ENCODE measurements at places on chromosomes 1 and 21. TPM values are rescaled to one million over a fixed set of nuclear protein-coding genes. Genes with fewer than 3 reads are reported as not detected.

RNF223 gene
- not detected for total RNA-seq

- H3K36me3 ChIP-seq: peaks cover 10% of the 10 kb centered on the region
- DNase-seq: peak; percentile 25
- H3K27me3 ChIP-seq: no peaks in the 10 kb centered on the region
- H3K4me3 ChIP-seq: no peak overlapping the region
- H3K4me1 ChIP-seq: peaks cover 24% of the 10 kb centered on the region
- H3K27ac ChIP-seq: no peak overlapping the region
Measured at GRCh38 chr1:161915051-161915503, 108.6 kb downstream of the OLFML2B start.

- no peak overlapping the region for H3K4me3 ChIP-seq
- H3K36me3 ChIP-seq: no peaks in the 10 kb centered on the region
- no peak for DNase-seq
- no peaks in the 10 kb centered on the region for H3K4me1 ChIP-seq
- no peak overlapping the region for H3K27ac ChIP-seq
Measured at GRCh38 chr1:178599087-178599486, 86.2 kb downstream of the TEX35 start.

DNA sequence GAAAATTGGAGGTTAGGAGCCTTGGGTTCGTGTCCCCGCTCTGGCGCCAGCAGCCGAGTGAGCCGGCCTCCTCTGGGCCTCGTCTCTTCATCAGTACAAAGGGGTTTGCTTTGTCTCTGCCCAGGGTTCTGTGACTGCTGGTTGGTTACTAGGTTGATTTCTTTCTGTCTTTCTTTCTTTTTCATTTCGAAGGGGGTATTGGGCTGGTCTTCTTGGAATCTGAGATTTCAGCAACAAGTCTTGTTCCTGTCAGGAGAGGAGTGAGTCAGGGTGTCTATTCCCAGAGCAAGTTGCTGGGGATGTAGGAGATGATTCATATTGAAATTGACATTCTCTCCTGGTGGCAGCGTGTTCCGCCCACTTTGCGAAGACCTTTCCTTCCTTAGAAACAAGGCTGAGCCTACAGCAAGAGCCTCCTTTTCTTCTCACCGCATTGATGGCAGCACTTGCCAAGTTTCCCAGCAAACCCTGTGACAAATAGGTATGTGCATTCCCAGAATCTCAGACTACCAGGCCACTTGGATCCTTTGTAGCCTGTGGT, 79.2 kb downstream of the MAN1C1 start:
- no peaks in the 10 kb centered on the region for H3K36me3 ChIP-seq
- H3K4me1 ChIP-seq: peaks cover 57% of the 10 kb centered on the region
- peak overlapping the region; percentile 56 for H3K4me3 ChIP-seq
- no peaks in the 10 kb centered on the region for H3K27me3 ChIP-seq
- DNase-seq: no peak

DNA sequence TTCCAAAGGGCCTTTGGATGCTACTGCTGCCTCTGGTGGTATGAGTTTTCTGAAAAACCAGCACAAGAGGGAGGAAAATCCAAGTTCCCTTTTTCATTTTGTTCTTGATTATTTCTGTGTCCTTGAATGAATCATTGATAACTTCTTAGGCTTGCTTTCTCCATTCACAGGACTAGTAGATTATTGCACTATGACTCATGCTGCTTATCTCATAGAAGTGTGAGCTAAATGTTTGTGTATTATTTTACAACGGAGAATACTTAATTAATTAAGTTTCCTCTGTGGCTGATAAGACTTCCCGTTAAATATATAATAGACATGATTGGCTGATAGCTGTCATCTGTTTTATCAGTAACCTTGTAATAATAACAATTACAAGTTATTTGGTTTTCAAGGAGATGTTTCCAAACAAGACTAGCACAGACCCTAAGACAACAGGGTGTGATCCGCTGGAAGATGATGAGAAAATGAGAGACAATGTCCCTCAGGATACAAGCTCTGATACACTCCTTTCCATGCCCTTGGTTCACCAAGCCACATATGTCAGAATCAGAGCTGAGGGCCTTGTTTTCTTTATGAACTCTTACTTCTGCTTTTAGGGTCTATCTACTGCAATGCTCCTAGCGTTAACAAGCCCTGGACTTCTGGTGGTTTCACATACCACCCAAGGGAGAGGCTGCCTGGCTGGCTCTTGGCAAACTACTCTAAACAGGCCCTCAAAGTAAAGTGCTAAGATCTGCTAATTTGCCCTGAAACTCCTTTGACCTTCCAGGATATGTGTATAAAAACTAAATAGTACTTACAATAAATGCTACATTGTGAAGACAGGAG, 1078.3 kb downstream of the TTLL7 start:
- no peak for DNase-seq
- no peaks in the 10 kb centered on the region for H3K36me3 ChIP-seq
- no peaks in the 10 kb centered on the region for H3K27me3 ChIP-seq
- no peak overlapping the region for H3K4me3 ChIP-seq
- no peak overlapping the region for H3K27ac ChIP-seq

NEXN gene
- total RNA-seq: 1.1 TPM

- no peak overlapping the region for H3K27ac ChIP-seq
- no peaks in the 10 kb centered on the region for H3K4me1 ChIP-seq
- no peaks in the 10 kb centered on the region for H3K36me3 ChIP-seq
- H3K27me3 ChIP-seq: no peaks in the 10 kb centered on the region
- DNase-seq: no peak
- no peak overlapping the region for H3K4me3 ChIP-seq
Measured at GRCh38 chr1:227798078-227798802, 17.2 kb upstream of the PRSS38 start.

GRCh38 chr1:2555634-2556276, 416 bp upstream of the TNFRSF14 start:
- peaks cover 37% of the 10 kb centered on the region for H3K4me1 ChIP-seq
- H3K4me3 ChIP-seq: peak overlapping the region; percentile 99
- H3K27ac ChIP-seq: peak overlapping the region; percentile 92
- peak; percentile 81 for DNase-seq

SON gene
- total RNA-seq: 271 TPM

- H3K4me3 ChIP-seq: peak within 1 kb of the TSS; percentile 87
- H3K27ac ChIP-seq: peak within 1 kb of the TSS; percentile 95
- DNase-seq: peak; percentile 90
- peaks cover 72% of the 10 kb centered on the region for H3K4me1 ChIP-seq
- H3K36me3 ChIP-seq: peaks cover 16% of the 10 kb centered on the region
Measured at GRCh38 chr1:151059109-151060006, at the start of gene CDC42SE1. Gene CDC42SE1 (minus strand): TSS chr1:151059622. CDS start chr1:151055730, 3,892 bp downstream.

CELA3A gene
- total RNA-seq: not detected

- H3K36me3 ChIP-seq: no peaks in the 10 kb centered on the region
- no peak for DNase-seq
- peak overlapping the region; percentile 53 for H3K4me3 ChIP-seq
- H3K27ac ChIP-seq: no peak overlapping the region
Measured at GRCh38 chr1:17213148-17213781, 8.3 kb downstream of the PADI1 start.

SHE gene
- 0.19 TPM for total RNA-seq

DNA sequence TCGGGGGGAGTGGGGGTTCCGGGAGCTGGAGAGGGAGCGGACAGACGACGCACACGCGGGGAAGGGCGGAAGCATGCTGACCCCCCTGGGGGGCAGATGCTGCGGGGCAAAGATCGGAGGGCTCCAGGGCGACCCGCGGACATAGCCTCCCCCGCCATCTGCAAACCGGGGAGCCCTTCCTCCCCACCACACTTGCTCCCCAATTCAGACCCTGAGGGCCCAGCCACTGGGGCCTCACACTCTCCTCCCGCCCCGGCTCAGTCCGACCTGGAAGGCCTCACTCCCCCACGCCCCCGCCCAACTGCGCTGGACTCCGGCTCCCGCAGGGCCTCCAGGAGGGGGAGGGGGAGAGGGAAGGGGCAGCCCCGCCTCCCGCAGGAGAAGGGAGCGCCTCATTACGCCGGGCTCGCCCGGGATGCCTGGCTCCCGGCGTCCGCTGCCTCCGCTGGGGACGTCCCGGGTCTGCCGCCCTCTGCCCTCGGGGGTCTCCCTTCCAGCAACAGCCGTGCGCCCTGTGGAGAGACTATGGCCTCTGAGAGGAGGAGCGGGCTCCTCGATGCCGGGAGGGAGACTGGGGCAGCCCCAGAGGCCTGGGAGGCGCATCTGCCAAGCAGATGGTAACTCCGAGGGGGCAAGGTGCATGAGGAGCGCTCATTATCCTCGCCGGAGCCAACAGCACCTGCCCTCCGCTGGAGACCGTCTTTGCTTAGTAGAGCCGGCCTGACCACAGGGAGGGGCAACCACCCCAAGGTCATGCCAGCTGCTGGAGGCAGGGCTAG, 636 bp upstream of the CAMK2N1 start:
- H3K27me3 ChIP-seq: peaks cover 72% of the 10 kb centered on the region
- peak; percentile 18 for DNase-seq
- H3K36me3 ChIP-seq: no peaks in the 10 kb centered on the region

GRCh38 chr1:66291531-66291864, 242.5 kb upstream of the SGIP1 start:
- peaks cover 2% of the 10 kb centered on the region for H3K36me3 ChIP-seq
- no peak overlapping the region for H3K27ac ChIP-seq

GRCh38 chr1:167428395-167428794, 89.9 kb downstream of the CD247 start:
- H3K36me3 ChIP-seq: peaks cover 4% of the 10 kb centered on the region
- H3K4me3 ChIP-seq: no peak overlapping the region

IGSF3 gene
- 4.9 TPM for total RNA-seq

GRCh38 chr21:25979845-25980616, 190.5 kb downstream of the APP start:
- peak overlapping the region; percentile 49 for H3K27ac ChIP-seq
- H3K36me3 ChIP-seq: peaks cover 15% of the 10 kb centered on the region
- peaks cover 9% of the 10 kb centered on the region for H3K4me1 ChIP-seq
- no peaks in the 10 kb centered on the region for H3K27me3 ChIP-seq
- no peak for DNase-seq

GRCh38 chr21:35212393-35213127, 163.5 kb upstream of the RUNX1 start:
- H3K27me3 ChIP-seq: no peaks in the 10 kb centered on the region
- no peak overlapping the region for H3K27ac ChIP-seq
- peaks cover 10% of the 10 kb centered on the region for H3K36me3 ChIP-seq
- no peak overlapping the region for H3K4me3 ChIP-seq
